Endothelial cell (in vitro differentiated cells): ENCODE measurements at places on chromosomes 1 and 21.

GRCh38 chr21:24681456-24681855 is 925.8 kb downstream of the MRPL39 start:
- no peak for DNase-seq

GRCh38 chr1:19122668-19123067 is 87.4 kb downstream of the UBR4 start:
- DNase-seq, result no peak

DNA sequence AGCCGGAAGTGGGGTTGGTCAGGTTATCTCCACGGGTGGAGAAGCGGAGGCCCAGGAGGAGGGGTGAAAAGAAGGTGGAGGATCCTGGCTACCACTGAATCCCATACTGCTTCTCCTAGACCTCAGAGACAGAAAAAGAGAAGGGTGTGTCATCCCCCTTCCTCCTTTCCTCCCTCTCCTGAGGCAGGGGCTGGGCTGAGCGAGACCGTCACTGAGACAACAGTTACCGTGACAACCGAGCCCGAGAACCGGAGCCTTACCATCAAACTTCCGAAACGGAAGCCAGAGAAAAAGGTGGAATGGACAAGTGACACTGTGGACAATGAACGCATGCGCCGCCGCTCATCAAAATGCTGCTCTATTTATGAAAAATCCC is 42.1 kb upstream of the NBPF3 start:
- no peak for DNase-seq

- DNase-seq, result no peak
Observed at GRCh38 chr1:212035835-212036605, 472 bp downstream of the DTL start.

GRCh38 chr1:202072211-202072765 is 50.4 kb upstream of the GPR37L1 start:
- no peak for DNase-seq

DNA sequence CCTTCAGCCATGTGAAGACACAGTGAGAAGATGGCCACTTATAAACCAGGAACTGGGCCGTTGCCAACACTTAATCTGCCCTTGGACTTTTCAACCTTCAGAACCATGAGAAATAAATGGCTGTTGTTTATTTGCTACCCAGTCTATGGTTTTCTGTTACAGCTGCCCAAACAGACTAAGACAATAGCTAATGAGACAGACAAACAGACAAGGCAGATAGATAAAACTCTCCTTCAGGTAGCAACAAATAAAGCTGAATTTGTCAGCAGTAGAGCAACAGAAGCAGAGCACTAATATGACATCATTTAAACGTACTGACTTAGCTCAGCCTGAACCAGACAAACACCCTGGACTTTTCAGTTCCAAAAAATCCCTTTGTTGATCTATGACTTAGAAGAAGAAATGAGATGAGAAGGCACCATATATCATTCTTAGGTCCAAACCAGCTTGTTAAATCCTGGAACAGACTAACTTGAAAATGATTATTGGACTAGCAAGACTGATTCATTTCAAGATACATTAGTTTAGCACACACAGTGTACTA is 27.0 kb downstream of the ZZZ3 start:
- DNase-seq, result no peak

DNA sequence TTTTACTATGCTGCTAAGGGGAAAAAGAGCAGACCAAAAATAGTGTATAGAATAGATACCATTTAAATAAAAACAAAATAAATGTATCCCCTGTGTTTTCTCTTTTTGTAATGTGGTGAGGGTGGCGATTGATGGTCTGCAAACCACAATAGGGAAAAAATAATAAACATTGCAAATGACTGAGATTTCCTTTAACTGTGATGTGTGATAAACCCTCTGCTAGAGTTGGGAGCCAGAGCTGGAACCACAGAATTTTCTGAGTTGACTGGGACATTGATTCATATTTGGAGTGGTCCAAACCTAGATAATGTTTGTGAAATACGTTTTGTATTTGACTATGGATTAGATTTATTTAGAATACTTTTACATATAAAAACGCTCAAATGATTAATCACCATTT is 70.6 kb upstream of the PTGFR start:
- DNase-seq, result no peak

DNA sequence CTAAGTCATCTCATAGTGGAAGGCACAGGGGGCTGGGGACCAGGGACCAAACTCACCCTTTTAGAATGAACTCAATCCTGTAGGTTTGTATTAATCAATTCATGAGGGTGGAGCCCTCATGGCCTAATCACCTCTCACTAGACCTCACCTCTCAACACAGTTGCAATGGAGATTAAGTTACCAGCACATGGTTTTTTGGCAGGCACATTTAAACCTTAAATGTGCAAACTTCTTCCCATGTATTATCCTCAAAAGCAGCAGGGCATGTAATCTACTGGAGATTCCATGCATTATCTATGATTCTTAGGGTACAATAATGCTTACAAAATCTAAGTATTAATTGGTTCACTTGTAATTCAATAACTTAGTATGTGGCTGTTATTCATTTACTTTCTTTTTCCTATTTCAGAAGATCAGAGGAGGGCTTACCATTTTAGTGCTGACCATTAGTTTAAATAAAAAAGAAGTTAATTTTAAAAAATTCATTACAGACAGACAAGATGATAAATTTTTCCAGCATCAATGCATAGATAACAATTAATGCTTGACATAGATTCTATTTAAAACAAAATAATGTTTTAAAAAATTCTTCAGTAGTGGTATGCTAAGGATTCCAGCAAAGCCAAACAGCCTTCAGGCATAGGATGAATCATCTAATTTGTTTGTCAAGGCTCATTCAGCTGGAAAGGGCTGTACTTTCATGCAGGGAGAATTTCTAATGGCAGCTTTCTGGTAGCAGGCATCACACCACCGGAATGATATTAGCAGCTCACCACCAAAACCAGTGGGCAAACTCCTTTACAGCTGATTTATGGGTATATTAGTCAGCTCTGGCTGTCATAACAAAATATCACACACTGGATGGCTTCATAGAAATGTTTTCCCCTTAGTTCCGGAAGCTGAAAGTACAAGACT is 124.6 kb upstream of the ZNF648 start:
- DNase-seq, result no peak

- DNase-seq, result no peak
Observed at GRCh38 chr1:234643111-234643849, 33.3 kb upstream of the IRF2BP2 start.

DNA sequence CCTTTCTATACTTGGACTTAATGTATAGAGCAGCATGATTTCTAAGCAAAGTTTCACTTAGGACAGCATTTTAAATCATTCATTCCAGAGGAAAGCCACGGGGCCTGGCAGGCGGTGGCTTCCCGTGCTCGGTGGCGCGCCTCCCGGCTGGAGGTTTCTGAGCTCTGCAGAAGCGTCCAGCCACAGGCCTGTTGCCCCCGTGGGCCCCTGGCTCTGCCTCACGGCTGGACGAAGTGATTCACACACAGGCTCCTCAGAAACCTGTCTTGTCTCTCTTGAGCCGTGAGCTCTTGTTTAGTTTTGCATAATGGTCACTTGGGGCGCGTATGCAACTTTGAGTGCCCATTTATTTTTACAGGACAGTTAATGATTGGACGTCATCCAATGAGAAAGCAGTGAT is 22.1 kb upstream of the DIP2A start:
- no peak for DNase-seq

DNA sequence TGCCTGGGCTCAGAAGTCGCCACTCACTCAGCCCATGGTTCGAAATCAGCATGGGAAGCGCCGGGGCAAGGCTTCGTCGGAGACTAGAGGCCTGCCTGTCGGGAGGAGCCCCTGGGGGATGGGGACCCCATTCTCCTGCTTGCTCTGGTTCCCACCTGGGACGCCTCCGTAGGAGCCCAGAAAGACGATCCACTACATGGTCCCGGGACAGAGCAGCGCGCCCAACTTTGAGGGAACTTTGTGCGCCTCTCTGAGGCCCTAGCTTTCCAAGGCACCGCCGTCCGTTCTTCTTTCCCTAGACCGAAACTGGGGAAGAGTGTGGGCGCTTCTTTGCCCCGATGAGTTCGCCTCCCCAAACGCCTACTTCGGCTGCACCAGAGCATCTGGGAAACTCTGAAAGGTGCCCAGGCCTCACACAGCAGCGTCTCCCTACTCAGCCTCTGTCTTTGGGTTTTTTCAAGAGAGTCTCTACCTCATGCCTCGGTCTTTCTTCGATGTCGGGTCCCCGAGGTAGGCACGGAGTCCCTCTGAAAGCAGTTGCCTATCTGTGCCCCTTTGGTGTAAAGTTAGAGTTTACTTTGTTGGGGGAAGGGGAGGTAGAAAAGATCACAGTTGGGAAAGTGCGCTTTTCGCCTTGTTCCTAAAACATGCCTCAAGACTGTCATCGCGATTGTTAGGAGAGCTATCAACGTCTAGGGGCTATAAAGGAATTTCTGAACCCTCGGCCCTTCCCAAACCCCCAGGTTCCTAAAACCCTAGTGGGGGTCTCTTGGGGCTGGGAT is 14.0 kb downstream of the NR5A2 start:
- DNase-seq, result peak; percentile 27

GRCh38 chr1:161510477-161510876 is 5.2 kb downstream of the FCGR2A start:
- DNase-seq, result no peak

- DNase-seq, result no peak
Observed at GRCh38 chr1:167631936-167632614, 2.0 kb downstream of the RCSD1 start.

- no peak for DNase-seq
Observed at GRCh38 chr1:97377432-97378034, 543.3 kb downstream of the DPYD start.

DNA sequence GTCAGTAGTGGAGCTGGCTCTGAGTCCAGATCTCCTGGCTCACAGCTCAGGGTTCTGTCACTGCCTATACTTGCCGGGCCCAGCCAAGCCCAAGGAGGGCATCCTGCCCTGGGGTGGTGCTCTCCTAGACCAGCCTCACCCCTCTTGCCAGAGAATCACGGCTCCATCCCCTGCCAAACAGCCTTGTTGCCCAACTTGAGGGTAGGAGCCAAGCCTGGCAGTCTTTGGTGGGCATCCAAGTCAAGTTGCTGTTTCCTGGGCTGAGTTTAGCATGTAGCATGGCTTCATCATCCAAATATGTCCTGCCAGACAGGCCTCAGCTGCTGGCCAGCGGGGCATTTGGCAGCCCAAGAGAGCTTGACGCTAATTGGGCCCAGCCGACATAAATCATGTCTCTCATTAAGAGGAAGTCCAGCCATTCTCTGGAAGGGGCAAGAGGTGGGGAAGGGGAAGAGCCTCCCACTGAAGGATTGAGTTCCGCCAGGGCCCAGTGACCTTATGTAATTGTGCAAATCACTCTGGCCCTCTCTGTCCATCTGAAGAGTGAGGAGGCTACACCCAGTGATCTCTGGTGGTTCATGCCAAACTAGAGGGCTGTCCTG is 22.6 kb upstream of the TRABD2B start:
- no peak for DNase-seq

DNA sequence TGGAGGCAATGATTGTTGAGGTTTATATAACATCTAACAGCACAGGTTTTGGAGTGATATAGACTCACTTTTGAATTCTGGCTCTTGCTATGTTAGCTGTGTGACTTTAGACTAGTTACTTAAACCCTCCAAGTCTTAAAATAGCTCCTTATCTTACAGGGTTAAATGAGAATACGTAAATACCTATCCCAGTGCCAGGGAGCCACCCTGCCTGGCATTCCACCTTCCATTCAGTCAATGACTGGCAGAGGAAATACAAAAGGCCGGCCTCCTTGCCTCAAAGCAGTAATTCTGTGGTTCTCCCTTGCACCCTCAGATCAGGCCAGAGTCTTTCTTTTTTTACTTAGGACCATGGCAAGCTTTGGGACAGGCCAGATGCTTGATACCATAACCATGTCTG is 31.8 kb downstream of the DBT start:
- no peak for DNase-seq

- DNase-seq, result no peak
Observed at GRCh38 chr1:71311376-71311775, 230.5 kb upstream of the ZRANB2 start.

- DNase-seq, result no peak
Observed at GRCh38 chr1:22556391-22557104, 6.7 kb upstream of the EPHA8 start.

GRCh38 chr1:239536165-239536849 is 149.9 kb downstream of the CHRM3 start:
- DNase-seq, result no peak

GRCh38 chr1:118783095-118783758 is 204.9 kb downstream of the TBX15 start:
- no peak for DNase-seq

DNA sequence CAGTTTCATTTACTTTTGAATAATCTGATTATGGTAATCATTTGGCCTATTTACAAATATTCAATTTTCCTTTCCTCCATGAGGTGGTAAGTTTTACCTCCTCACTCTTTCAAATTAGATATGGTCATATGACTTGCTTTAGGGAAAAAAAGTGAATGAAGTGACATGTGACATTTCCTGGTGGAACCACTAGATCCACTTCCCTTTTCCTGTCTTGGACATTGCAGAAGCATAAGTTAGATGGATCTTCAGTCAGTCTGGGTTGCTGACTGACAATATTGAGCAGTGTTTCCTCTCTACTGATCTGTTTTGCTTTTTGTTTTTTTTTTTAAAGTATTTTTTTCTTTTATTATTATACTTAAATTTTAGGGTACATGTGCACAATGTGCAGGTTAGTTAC is 481.1 kb upstream of the PTBP2 start:
- no peak for DNase-seq

DNA sequence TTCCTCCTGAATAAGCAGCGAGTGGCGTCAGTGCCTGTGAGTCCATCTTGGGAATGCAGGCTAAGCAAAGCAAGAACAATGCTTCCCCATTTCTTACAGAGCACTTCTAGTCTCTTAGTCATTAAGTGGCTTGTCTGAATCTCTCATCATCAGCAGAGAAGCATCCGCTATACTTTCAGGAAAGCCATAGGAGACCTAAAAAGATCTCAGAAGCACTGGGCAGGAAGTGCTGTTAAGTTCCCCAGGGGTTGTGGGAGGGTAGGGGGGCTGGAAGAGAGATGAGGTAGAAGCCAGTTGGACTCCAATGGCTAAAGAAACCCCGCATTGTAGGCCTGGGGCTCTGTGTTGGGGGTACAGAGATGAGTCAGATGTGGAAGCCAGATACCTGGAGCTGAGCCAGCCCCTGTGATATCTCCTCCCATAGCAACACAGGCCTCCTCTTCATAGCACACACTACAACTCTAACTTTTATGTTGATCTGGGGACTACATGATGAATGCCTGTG is 44.9 kb downstream of the SYT6 start:
- DNase-seq, result no peak

GRCh38 chr1:221053889-221054288 is 174.6 kb downstream of the HLX start:
- DNase-seq, result no peak

DNA sequence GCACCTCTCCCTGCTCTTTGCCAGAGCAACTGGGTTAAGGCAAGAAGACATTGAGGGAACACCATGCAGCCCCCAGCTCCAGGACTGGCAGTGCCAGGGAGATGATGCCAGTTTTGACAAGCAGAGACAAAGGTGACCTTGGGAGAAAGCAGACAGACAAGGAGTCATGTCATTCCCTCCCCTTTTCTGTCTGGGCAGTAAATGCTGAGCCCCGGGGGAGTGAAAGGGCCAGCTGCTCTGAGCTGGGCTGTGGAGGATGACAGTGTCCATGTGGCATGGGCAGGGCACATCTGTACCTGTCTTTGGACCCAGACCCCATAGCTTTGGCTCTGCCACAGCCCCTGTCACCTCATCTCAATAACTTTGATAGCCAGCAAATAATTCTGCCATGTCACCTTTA is 24.2 kb downstream of the PLEKHA6 start:
- no peak for DNase-seq
